ENCODE measurements at places on chromosomes 4 and X.
A peak's percentile ranks its signal among the peaks of the same experiment; 100 is the strongest.

DNA sequence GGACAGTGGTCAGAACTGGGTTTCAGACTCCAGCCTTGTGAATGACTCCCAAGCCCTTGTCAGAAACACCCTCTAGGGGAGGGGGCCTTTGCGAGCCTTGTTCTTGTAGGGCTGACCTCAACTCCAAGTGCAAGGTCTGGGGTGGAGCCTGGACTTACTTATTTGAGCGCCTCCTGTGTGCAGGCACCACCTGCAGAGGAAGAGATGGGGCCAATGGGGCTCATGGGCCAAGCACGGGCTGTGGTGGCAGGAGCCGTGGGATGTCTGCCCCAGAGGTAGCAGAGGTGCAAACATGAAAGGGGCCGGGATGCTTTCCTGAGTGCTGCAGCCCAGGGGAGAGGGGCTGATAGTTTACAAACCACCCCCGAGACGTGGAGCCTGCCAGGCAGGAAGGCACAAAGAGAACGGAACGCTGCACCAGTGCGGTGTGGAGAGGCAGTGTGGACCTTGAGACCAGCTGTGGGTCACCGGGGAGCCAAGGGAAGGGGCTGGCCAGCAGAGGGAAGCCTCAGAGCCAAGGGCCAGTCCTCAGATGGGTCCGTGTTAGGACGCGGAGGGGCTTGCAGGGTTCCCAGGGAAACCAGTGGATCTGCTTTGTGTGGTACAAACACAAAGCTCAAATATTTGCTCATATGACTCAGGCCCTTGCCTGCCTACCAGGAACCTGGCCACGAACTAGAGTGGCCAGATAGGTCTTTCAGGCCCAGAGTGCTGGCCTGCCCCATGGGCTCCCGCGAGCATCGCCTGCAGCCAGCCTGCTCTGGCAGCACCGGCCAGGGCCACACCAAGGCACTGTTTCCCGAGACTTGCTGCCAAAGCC lies 8.7 kb upstream of the TADA2B start:
- DNase-seq: no peak

GRCh38 chr4:3573131-3573530 lies 40.9 kb upstream of the LRPAP1 start:
- DNase-seq: no peak

DNA sequence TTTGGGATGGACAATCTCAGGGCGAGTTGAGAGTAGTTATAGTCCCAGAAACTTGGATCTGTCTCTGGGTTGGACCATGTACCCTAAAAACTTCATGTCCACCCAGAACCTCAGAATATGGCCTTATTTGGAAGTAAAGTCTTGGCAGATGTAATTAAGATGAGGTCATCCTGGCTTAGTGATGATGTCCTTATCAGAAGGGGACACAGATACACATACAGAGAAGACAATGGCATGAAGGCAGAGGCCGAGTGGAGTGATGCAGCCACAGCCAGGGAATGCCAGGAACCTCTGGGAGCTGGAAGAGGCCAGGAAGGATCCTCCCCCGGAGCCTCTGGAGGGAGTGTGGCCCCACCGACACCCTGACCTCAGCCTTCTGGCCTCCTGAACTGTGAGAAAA lies 61.2 kb upstream of the STX18 start:
- DNase-seq: no peak

DNA sequence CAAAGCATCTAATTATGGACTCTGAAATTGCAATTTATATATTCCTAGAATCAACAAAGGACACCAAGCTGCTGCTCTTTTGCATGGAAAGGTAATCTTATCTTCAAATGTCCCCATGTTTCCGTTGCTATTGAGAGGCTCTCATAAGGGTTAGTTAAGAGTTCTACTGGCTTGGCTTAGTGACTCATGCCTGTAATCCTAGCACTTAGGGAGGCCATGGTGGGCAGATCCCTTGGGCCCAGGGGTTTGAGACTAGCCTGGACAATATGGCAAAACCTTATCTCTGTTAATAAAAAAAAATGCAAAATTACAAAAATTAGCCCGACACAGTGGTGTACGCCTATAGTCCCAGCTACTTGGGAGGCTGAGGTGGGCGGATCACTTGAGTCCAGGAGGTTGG lies 93.4 kb upstream of the RAPGEF2 start:
- no peak for DNase-seq

DNA sequence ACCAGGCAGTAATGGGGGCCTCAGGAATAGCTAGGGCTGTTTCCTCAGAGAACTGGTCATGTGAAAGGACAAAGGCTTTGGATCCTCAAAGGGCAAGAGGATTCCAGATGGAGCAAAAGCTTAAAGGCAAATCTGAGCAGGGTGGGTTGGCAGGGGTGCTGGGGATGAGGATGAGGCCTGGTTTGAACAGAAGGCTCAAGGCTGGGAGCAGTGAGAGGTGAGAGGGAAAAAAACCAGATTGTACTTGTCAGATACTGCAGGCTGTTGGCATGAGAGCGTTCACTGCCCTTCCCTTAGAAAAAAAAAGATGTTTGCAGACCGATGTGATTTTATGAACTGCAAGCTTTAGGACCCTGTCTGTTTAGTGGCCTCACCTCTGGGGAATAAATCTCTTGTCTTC lies 75.3 kb upstream of the PLAC1 start:
- no peak for DNase-seq

DNA sequence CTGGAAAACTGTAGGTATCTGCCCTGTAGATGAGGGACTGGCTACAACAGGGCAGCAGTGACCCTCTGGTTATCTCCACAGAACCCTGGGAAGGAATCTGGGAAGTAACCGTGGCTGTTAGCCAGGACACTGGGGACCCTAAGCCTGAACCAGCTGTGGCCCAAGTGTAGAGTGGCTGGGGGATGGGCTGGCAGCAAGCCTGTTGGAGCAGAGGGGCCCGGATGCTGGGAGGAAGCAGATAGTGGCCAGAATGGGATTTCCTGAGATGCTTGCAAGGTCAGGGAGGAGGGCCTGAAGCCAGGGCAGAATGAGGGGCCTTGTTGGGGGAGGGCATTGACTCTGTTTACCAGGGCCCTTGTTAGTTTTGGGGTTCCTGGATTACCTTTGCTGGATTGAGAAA lies 161.0 kb upstream of the EOLA2 start:
- no peak for DNase-seq

- DNase-seq: peak; percentile 36
Measured at GRCh38 chr4:81724925-81725329, 253.2 kb upstream of the RASGEF1B start.

- DNase-seq: no peak
Measured at GRCh38 chr4:162782778-162783525, 383.7 kb downstream of the NAF1 start.

DNA sequence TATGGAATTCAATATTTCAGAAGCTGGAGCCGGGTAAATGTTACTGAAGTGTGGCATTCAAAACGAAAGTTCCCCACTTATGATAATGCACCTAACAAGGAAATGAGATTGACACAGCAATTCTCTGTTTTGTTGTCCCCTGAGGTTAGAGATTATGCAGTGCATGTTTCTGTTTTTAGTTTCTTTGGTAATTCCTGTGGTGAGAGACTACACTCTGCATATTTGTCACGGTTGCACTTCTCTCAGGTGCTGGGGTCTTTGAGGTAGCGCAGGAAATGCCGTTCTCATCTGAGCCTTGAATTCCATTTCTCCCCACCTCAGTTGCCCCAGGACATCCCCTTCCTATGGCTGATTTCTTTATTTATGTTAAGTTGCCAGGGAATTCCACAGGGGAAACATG lies 15.3 kb upstream of the BEND4 start:
- DNase-seq: no peak

DNA sequence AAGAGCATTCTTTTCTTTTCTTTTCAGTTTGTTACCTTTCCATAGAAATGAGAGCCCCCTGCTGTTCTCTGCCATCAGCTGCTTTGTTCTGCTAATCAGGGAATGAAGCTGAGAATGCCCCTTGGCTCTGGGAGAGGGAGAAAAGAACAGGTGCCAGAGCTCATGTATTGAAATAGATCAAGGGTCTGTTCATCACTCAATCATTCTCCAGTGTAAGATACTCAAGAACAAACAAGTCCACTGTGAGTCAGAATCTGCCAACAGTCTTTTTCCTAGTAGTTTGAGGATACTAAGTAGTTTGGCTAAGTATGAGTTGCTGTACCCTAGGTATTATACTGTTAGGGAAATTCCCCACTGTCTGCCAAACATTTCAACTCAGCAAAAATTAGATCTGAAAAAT lies 144.3 kb downstream of the RTL3 start:
- DNase-seq: no peak

GRCh38 chr4:183405303-183405702 lies 39.1 kb upstream of the CDKN2AIP start:
- DNase-seq: no peak

- no peak for DNase-seq
Measured at GRCh38 chr4:107017443-107018343, 18.4 kb downstream of the DKK2 start.

- DNase-seq: no peak
Measured at GRCh38 chr4:169215656-169216055, 55.1 kb downstream of the SH3RF1 start.

DNA sequence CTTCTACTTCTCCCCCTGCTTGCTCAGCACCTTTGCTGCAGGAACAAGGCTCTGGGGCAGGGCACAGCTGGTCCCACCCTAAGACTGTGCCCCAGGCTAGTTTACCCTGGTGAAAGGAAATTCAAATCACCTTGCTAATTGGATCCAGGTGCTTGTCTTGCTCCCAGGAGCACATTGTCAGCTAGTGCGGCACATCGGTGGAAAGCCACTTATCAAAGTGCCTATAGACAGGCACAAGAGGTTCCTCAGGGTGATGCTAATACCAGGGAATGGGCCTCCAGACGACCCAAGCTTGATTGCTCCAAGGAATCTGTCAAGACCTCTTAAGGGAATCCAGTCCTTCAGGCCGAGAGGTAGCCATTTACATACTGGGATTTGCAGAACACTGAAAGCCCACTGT lies 64.5 kb upstream of the PRPS1 start:
- DNase-seq: no peak

- no peak for DNase-seq
Measured at GRCh38 chr4:46844325-46844917, 64.6 kb downstream of the COX7B2 start.

- DNase-seq: no peak
Measured at GRCh38 chrX:95884186-95884585, 800.5 kb upstream of the DIAPH2 start.

GRCh38 chr4:115851918-115852766 lies 738.7 kb upstream of the NDST4 start:
- no peak for DNase-seq

- no peak for DNase-seq
Measured at GRCh38 chr4:83317671-83318070, 17.0 kb downstream of the HPSE start.

- no peak for DNase-seq
Measured at GRCh38 chr4:76836860-76837562, 60.9 kb downstream of the SOWAHB start.

DNA sequence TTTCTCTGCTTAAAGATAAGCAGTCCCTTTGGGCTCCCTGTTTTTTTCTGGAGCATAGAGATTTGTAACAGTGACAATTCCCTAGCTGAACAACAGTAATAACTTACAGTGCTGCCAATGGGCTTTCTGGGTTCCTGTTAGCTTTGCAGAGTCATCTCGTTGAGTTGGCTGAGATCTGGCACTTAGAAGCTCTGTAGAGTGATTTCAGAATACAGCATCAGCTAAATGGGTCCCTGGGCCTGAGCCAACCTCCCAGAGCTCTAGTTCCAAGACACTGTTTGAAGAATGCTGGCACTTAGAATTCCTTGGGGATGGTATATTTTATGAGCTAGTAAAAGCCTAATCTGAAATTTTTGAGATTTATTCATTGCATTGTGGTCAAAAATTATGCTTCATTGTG lies 43.5 kb upstream of the SERTM2 start:
- no peak for DNase-seq

DNA sequence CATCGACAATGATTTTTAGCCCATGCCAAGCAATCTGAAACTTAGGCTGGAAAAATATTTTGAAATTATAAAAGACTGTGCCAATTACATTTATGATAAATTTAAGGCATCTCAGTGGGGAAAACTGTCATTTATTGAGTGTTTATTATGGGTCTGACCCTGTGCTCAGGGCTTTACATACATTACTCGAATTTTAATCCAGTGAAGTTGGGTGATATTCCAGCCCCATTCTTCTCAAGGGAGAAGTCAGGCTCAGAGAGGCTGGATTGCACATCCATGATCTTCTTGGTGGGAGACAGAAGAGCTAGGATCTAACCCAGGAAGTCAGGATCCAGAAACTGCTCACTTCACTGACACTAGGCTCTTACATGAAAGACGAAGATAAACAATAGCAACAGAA lies 260.8 kb downstream of the QDPR start:
- DNase-seq: no peak

- DNase-seq: no peak
Measured at GRCh38 chr4:15378062-15378461, 49.8 kb upstream of the C1QTNF7 start.

DNA sequence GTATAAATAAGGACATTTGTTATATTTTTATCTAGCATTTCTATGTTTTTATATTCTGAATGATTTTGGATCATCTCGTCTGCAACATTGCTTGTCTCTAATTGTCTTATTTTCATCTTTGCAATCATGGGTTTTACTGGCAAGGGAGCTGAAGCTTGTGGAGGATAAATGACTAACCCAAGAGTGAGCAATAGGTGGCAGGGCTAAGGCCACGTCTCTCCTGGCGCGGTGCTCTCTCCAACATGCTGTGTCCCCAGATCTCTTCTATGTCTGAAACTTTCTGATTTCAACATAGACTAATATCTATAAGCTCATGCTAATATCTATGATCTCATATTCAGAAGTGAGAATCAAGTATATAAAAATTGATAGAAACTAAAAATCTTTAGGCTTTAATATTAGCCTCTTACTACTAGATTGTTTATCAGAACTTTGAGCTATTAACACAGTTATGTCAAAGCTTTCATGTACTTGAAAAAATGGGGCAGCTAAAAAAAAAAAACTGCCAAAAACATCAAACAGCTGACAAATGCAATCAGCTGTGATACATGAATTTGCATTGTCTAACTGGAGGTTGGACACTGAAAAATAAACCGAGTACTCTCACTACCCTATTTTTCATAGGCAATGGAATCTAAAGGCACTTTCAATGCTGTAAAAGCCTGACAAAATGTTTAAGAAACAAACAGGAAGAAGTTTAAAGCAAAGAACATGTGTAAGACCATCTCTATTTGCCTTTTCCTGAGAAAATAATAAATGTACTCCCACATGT lies 169.2 kb downstream of the TMA16 start:
- no peak for DNase-seq

GRCh38 chrX:18579495-18579894 lies 92.4 kb downstream of the RS1 start:
- DNase-seq: no peak

DNA sequence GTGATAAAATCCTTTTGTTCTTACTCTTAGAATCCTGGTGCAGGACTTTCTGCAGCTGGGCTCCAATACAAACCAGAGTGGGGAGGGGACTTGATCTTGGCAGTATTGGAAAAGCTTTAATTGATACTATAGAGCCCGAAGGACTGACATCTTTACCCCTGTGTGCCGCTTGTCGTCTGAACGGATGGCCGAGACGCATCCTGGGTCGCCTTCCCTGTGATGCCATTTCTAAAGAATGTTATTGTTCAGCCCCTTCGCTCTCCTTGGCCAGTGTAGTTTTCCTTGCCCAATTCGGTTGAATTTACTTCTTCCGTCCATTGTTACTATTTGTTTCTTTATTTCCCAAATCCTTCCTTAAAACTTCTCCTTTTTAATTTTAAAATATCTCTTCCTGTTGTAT lies 80.9 kb downstream of the CLDN34 start:
- no peak for DNase-seq
